EH (cell line): ENCODE measurements at places on chromosomes 4 and X.

DNA sequence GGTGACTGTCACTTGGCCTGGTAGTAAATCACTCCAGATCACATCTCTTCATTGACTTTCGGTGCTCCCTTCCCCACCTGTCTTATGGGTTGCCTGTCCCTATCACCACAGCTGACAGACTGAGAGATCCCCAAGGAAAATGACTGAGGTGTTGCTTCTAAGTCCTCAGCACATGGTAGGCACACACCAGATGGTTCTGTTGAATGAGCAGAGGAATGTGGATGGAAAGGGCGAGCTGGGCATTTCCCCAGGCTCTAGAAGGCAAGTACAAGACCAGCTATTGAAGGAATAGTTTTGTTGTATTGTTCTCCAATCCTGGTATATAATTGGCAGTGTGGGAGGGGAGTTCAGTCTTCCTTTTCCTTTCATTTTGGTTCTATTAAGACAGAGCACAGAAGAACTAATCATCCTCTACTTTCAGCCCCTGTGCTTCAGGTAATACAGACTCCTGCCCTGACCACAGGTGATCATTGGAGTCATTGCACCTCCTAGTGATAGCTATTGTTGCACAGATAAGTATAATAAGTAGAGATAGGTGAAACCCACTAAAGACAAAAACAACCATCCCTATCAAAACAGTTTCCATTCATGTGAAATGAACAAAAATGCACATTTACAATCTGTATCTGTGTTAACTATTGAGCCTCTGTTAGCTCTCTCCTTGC lies 158.6 kb downstream of the TRAM1L1 start:
- DNase-seq = no peak

DNA sequence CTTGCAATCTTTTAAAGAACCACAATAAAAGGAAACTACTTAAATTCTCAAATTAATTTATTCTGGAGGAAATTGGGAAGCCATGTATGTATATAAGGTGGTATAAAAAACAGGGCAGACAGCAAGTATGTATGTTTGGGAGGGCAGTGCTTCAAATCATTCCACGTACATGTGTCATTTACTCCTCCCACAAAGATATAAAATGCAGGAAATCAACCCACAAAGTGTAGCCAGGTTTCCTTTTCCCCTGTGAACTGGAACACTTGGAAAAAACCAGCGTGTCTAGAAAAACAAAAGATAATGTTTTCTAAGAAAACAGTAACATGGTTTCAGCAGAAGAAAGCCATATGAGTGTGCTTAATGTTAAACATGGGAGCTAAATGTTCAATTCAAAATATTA lies 156.7 kb upstream of the FAM47A start:
- no peak for DNase-seq

DNA sequence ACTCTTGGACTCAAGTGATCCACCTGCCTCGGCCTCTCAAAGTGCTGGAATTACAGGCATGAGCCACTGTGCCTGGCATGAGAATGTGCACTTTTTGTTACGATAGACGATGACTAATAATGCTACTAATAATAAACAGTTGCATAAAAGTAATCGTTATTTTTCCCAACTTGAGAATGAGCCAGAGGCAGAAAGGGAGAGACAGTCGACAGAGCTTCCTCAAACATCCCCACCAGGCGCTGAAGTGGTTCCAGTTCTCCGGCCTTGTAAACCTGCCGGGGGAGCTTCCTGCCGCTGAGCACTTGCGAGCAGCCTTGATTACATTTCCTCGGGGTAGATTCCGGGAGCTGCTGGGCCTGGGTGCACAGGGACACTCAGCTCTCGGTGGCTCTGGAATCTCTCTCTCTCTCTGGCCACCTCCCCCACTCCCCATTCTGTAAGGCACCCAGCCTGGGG lies 8.9 kb upstream of the HTRA3 start:
- peak; percentile 96 for DNase-seq

GRCh38 chr4:74287164-74287563 lies 21.1 kb upstream of the EPGN start:
- DNase-seq = no peak

- no peak for DNase-seq
Observed at GRCh38 chrX:9317176-9317575, 147.7 kb upstream of the TBL1X start.

DNA sequence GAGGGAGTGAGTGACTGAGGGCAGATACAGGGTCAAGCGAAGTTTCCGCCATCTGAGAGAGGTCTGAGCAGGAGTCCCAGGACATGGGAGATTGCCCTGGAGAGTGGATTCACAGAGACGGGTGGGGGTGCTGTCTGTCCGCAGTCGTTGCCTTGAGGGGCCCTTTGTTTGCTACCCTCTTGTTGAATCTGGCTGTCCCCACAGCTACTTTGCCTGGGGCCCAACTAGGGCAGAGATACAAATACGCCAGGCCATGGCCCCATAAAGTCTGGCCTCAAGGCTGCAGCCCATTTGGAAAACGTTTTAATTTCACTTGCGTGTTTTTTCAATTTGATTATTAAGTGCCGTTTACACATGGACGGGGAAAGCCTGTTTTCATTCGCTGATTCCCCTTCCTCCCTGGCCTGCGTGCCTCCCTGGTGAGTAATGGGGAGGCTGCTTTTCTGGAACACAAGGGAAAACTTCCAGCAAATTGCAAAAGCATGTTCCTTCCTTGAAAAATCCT lies 134.4 kb downstream of the SMIM20 start:
- DNase-seq = peak; percentile 94

GRCh38 chr4:39635023-39635422 lies 3.6 kb downstream of the SMIM14 start:
- DNase-seq = no peak

DNA sequence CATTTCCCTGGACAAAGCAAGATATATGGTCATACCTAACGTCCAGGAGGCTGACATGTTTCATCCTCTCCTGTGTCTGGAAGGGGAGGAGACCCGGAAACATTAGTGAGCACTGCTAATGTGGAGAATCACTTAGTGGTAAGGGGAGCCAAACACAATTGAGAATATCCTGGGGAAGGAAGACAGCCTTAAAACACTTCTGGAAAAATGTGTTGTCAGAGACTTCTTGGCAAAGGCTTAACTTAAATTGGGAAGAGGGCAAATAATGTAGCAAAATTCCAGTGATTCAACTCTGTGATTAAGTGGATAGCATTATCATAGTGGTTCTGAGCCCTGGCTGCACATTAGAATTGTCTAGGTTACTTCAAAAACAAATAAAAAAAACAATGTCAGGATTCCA lies 39.5 kb downstream of the SPARCL1 start:
- DNase-seq = peak; percentile 44

- DNase-seq = no peak
Observed at GRCh38 chr4:1547856-1548826, 136.0 kb downstream of the FAM53A start.

GRCh38 chr4:1321486-1321885 lies 25.5 kb upstream of the UVSSA start:
- no peak for DNase-seq

- DNase-seq = peak; percentile 38
Observed at GRCh38 chr4:159516556-159517140, 413.8 kb downstream of the RAPGEF2 start.

DNA sequence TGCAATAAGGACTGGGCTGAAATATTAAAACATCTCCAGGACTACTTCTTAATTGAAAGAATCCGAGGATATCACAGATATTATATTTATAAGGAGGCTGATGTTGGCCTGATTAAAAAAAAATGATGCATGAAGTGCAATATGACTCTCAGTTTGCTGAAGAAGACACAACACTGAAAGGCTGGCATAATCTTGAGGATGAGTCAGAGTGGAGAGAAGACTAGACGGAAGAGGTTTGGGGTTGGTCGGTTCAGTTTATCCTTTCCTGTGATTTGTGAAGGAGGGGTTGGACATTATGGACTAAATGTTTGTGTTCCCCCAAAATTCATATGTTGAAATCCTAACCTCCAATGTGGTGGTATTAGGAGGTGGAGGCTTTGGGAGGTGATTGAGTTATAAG lies 170.3 kb downstream of the CORIN start:
- DNase-seq = no peak

DNA sequence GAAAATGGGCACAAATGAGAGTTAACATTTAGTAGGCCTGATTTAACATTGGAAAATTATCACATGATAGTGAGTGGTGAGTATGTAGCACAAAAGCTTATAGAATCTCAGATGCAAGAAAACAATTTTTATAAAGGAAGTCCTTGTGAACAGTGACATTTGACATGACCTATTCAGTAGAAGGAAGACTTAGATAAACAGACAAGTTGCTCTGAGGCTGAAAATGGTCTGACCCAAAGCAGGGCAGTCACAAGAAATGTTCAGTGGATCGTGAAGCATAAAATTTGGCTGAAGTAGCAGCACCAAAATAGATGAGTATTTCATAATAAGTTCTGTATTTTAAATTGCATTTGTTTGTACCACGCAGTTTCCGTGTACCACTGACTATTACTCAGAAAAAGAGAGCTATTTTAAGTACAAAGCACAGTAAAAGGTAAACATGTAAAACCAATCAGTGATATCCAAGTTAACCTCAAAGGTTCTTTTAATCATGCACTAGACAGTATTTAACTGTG lies 605.7 kb upstream of the PABPC4L start:
- no peak for DNase-seq

- DNase-seq = no peak
Observed at GRCh38 chr4:184810720-184811119, 15.0 kb downstream of the ACSL1 start.

GRCh38 chrX:23694606-23695005 lies 27.3 kb downstream of the PRDX4 start:
- DNase-seq = peak; percentile 60

DNA sequence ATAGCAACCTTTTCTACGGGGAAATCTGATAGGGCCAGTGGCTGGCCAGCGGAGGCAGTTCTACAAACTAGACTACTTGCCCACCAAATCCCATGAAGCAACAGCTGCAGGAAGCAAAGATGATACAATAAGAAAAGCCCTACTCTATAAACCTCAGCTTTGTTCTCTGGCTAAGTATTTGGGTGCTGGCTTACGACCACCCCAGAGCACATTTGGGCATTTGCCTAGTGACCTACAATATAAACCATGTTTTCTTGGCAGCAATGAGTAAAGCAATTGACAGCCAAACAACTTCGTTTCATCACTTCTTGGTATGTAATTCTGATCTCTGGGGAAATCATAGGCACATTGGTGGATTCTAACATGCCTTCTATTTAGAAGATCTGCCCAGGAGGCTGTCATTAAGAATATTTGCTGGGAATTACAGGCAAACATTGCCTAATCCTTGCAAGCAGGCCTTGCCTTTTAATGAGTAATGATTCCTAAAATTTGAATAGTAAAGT lies 7.5 kb upstream of the LHFPL1 start:
- DNase-seq = no peak

GRCh38 chr4:168886351-168886750 lies 123.7 kb downstream of the CBR4 start:
- DNase-seq = peak; percentile 92

DNA sequence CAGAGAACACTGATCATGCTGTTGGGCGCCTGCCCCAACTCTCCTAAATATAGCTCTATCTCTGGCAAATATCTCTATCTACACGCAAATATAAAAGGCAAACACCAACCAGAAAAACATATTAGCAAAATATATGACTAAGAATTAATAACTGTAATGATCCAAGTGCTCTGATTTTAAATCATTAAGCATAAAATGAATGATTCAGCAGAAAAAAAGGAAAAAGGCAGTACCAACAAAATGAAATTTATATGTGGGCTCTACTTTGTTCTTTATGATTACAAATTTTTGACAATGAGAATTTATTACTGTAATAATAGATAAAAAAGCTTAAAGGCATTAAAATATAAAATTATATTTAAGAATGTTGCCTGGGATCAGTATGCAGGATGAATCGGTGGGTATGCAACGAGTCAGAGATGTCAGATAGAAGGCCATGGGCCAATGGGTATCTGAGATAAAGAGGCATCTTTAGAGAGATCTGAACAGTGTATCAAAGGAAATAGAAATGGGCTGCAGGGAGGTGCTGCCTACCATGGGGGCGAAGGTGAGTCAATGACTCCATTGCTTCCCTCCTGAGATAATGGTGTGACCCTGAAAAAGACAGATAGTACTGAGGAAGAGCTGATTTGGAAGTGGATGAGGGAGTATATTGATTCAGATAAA lies 234.8 kb downstream of the SCFD2 start:
- no peak for DNase-seq

DNA sequence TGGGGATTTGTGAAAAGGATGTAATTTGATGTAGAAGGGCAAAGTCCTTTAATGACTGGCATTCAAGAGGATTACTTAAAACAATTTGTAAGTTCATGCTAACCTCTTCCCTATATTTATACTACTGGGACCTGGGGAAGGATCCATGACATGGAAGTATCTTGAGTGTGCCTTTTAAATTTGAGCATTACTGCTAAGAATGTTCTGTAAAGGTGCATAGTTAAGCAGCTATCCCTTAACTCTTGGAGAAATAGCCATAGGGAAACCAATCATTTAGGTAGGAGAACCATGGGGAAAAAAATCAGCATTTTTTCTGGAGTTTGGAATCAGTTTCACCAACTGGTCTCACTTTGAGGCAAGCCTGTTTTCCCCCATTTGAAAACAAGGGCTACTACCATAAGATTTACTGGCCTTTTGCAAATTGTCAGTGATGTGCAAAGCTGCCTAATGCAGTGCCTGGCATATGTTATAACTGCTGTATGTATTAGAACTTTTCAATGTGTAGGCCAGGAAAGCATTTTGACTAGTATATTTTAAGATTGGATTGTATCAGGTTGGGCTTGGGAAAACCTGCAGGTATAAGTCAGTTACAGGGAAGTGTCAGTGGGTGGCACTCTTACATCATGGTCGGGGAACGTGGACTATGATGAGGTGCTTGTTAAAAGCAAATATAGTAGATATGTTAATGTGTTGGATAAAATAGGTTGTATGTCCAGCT lies 72.1 kb downstream of the PRSS12 start:
- peak; percentile 81 for DNase-seq

- DNase-seq = no peak
Observed at GRCh38 chrX:17601441-17602200, 135.7 kb upstream of the SCML1 start.

- peak; percentile 80 for DNase-seq
Observed at GRCh38 chrX:40855411-40855810, 120.1 kb upstream of the MED14 start.

DNA sequence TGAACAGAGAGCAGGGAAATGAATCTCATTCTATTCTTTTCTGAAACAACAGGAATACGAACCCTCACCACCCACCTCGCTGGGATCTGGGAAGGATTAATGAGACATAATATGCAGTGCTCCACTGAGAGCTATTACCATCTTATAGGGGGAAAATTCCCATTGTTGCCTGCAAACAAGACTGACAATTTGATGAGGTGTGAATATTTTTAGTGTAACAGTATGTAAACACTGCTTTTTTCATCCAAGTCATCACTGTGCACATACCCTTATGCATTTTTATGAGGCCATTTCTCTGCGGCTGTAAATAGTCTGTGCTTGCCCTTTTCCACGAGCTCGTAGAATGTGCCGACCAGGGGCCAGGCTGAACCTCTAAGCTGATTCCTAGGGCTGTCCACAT lies 285.6 kb upstream of the CPEB2 start:
- peak; percentile 1 for DNase-seq
